ENCODE measurements at places on chromosomes 13 and 19.

GRCh38 chr13:108859197-108860012, 230.0 kb downstream of the MYO16 start:
- no peak for DNase-seq

DNA sequence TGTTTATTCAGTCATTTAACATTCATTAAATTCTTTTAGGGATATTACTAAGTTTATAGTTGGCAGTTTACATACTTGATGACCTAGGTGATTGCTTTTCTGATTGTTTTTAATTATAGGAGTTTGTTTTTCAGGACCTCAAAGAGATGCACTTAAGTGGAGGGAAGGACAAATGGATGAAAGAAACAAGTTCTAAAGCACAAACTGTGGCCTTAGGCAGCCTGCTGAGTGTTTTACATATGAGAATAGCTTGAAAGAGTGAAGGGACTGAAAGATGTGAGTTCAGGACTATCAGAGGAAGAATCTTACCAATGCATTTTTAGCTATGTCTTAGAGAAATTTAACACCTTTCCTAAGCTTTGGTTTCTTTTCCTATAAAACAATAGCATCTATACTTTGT, 402.6 kb downstream of the KLF12 start:
- no peak for DNase-seq

GRCh38 chr13:113722921-113723320, 36.1 kb upstream of the TMEM255B start:
- DNase-seq: no peak

GRCh38 chr13:110468986-110469495, 92.5 kb downstream of the RAB20 start:
- no peak for DNase-seq

- DNase-seq: peak; percentile 71
Observed at GRCh38 chr19:10836479-10837330, 693 bp upstream of the TMED1 start.

- DNase-seq: no peak
Observed at GRCh38 chr13:110706570-110707372, 855 bp upstream of the CARS2 start.

DNA sequence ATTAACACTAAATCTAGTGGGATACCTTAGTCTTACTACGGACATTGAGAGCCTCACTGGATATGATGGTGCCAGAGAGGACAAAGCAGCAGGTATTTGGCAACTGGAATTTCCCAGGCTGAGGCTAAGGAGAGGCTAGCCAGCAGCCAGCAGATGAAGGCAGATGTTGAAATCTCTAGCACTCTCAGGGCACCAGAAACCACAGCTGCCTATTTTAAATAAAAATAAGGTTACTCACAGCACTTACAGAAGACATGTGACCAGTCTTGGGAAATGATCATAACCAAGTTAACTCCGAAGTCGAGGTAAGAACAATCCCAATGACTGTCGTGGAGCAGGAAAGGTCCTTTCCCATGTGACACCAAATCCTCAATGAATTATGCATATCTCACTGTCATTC, 1726.0 kb downstream of the EFNB2 start:
- no peak for DNase-seq

GRCh38 chr13:59210543-59210942, 953.2 kb downstream of the DIAPH3 start:
- DNase-seq: no peak

GRCh38 chr13:109569958-109570711, 216.2 kb downstream of the IRS2 start:
- DNase-seq: peak; percentile 5

- DNase-seq: no peak
Observed at GRCh38 chr19:35713904-35714495, 3.8 kb upstream of the KMT2B start.

DNA sequence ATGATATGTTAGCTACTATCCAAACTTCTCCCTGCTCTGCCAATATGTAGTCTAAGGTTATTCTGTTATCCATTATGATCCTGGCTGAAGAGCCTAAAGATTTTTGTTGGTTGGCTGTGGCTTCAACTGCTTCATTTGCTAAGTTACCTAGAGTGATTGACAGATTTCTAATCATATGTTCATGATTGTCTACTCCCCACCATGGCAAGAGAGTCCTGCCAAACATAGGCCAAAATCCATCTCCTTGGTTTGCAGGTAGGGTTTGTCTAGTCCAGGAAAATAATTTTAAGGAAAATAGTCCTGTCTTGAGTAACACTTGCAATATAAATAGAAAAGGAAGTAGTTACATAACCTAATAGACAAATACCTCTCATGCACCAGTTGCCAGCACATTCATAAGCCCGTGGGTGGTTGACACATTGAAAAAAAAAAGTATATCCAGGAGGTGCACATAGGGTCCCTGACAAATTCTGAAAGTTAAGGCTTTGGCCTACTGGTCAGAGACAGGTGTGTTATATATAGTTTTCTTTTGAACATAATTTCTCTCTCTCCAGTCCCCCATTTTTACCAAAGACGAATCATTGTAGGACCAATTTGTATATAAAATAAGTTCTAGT, 5.4 kb upstream of the CBY2 start:
- no peak for DNase-seq

- no peak for DNase-seq
Observed at GRCh38 chr19:4023600-4024398, 16.3 kb downstream of the PIAS4 start.

- no peak for DNase-seq
Observed at GRCh38 chr13:93859716-93860115, 619.8 kb downstream of the DCT start.

- DNase-seq: no peak
Observed at GRCh38 chr19:21940684-21941083, 70.1 kb downstream of the ZNF208 start.

DNA sequence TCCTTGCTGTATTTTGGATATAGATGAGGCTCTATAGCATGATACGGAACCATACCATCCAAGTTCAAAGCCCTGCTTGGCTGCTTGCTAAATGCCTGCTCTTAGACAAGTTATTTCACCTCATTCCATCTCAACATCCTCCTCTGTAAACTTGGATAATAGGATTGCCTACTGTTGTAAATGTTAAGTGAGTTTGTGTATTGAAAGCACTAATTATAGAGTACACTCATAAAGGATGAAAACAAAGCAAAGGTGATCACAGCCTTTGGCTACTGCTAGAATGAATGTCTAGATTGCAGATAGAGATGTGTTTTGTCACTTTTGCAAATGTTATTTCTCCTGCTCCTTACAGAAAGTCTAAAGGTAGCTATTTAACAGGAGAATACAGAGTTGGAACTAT, 34.3 kb upstream of the STARD13 start:
- DNase-seq: no peak

DNA sequence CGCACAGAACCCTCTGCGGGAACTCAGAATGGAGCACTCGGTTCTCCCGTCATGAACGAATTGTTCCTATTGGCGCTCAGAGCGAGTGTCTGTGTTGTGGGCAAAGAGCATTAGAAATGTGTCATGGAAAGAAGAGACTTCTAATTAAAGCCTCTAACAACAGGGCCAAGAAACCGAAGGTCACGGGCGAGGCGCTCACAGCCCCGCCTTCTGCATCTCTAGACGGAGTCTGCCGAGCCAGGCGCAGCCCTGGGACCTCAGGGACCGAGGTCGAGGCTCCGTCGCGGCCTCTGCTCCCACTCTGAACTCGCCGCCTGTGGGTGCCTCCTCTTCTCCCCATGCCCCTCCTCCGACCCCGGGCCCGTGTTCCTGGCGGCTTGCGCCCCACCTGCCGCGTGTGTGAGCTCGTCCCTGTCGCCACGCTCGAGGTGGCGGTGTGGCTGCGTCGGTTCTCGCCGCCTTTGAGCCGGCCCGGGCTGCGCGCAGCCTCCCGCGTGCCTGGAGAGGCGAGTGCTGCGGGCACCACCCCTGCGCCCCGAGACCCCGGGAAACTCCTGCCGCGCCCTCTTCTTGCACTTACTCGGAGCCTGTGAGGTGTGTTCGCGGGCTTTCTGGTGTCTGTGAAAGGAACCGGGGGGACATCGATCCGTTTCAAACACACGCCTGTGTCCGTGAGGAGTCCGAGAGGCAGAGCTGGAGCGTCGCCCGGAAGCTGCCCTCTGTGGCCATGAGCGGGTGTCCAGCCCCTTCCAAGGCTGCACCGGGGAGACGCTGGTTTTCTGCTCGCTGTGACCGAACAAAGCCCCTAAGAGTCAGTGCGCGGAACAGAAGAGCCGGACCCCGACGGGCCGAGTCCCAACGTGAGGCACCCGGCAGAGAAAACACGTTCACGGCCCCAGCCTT, 45.4 kb upstream of the SPACA7 start:
- DNase-seq: no peak

- no peak for DNase-seq
Observed at GRCh38 chr19:3768015-3768747, 3.8 kb downstream of the RAX2 start.

- no peak for DNase-seq
Observed at GRCh38 chr19:17755977-17756670, 4.8 kb downstream of the FCHO1 start.

DNA sequence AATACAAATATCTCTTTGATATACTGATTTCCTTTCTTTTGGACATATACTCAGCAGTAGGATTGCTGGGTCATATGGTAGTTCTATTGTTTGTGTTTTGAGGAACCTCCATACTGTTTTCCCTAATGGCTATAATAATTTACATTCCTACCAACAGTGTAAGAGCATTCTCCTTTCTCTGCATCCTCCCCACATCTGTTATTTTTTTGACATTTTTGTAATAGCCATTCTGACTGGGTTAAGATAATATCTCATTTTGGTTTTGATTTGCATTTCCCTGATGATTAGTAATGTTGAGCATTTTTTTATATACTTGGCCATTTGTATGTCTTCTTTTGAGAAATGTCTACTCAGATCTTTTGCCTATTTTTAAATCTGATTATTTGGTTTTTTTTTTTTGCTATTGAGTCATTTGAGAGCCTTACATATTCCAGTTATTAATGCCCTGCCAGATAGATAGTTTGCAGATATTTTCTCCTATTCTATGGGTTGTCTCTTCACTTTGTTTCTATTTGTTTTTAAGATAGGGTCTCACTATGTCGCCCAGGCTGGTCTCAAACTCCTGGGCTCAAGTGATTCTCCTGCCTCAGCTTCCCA, 95.7 kb downstream of the FNDC3A start:
- no peak for DNase-seq

DNA sequence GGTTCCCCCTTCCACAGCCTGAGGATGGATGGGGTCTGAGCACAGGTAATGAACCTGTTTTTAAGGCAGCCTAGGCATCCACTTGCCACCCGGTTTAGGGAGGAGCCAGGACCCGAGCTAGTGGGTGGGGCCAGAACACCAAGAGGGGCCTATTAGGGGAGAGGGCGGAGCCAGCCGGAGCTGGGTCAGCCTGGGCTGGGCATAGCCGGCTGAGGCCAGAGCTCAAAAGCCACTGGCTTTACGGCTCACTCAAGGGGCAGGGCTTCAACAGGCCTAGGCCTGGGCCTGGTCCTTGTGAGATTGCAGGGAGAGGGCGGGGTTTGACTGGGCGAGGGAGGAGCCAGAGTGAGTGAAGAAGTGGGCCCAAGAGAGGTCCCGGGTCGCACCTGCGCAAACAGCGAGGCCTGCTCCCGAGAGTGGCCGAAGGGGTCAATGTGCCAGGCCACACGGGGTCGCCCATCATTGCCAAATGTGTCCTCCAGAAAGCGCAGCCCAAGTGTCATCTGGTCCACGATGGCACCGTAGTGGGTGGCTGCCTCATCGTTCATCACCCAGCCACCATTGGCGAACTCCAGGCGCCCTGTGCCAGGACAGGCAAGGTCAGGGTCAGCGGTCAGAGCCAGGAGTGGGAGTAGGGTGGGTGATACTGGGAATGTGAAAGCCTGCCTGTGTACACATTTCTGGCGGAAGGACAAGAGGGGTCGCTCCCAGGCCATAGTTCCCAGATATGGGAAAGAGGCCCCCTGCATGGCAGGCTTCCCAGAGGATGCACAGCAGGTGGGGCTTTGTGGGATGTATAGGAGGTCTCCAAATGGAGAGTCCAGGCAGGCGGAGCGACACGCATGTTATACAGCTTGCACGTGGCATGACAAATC, 1.9 kb downstream of the MAN2B1 start:
- no peak for DNase-seq

GRCh38 chr19:15178629-15179308, 22.0 kb downstream of the NOTCH3 start:
- DNase-seq: no peak

DNA sequence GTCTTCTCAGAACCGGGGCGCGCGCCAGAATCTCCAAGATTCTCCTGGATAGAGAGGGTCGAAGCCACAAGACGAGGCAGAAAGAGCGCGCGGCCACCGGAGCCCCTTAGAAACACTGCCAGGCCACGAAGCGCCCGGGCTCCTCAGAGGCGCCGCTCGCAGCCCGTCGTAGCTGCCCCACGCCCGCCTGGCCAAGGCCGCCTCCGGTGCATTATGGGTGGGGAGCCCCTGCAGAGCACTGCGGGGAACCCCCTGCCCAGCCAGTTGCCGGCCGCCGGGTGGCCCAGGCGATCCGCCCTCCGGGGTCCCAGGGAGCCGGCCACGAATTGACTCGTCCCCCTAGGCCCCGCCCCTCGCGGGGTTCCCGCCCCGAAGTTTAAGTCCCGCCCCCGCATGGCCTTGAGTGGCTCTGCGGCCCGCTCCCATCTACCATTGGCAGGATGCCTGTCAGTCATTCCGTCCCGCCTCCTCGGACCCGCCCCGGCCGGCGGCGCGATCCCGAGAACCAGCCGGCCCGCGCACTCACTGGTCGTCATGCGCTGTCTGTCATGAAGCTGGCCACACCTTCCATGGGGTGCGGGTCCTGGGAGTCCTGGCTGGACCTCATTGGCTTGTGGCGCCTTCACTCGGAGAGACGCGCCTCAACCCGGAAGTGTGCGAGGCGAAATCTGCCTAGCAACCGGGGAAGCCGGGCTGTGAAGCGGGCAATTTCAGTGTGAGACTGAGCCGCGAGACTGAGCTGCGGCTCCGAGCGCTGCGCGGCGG, 20.2 kb upstream of the GATAD2A start:
- DNase-seq: peak; percentile 99

- DNase-seq: no peak
Observed at GRCh38 chr19:41616792-41617621, 9.9 kb downstream of the CEACAM4 start.

DNA sequence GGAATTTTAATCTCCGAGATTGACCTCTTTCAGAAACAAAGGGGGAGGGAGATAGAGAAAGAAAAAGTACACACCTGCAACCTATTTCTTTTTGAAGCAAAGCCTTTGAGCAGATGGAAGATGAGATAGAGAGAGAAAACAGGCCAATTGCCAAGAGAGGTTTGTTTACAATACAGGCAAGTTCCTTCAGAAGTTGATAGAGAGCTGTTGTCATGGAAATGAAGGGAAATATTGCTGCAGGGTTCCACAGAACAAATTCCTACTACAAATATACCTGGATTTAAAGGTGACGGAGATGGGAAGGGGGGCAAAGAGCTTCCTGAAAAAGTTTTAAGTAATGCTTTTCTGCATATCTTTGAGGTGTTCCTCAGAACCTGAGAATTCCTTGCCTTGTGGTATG, 388.4 kb downstream of the NDFIP2 start:
- DNase-seq: no peak

DNA sequence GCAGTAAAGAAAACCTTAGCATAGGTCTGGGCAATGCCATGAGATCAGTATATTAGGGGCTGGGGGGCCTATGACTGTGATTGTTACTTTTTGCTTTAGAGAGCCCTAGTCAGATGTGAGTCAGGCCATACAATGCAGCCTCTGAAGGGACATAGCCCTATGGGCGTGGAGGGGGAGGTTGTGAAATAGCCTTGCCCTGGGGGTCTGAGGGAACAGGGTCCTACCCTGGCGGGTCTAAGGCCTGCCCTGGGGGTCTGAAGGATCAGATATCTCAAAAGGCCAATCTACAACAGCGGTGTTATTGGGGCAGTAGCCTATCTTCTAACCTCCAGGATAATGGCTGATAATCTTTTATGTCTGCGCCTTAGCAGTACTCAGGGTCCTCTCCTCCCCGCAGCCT, 13.8 kb upstream of the SLC1A5 start:
- no peak for DNase-seq

All from stimulated activated CD4-positive, alpha-beta T cell treated with anti-CD3 and anti-CD28 coated beads, Interleukin-1b, Interleukin-23, amount 100 ng/mL, for 4 hours (primary cell).